ENCODE measurements at places on chromosomes 1 and 21. TPM values are rescaled to one million over a fixed set of nuclear protein-coding genes. Genes with fewer than 3 reads are reported as not detected.

Gene PTPN22
- 43.3 TPM for total RNA-seq

DNA sequence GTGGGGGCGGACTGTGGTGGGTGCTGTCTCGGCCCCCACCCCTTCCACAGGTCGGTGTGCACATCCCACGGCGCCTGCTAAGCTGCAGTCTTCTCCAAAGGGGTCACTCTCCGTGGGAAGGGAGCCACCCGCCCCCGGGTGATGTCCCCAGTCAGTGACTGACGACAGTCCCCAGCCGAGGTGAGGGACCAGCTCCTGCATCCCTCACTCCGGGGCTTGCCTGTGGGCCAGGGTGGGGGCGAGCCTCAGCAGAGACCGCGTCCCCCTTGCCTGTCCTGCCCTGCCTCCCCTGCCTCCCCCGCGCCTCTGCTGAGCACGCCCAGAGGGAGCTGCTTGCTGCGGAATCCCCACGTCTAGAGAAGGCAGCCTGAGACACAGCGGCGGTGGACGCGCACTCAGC lies 35.9 kb upstream of the PDE9A start:
- H3K4me3 ChIP-seq = no peak overlapping the region
- H3K36me3 ChIP-seq = no peaks in the 10 kb centered on the region

Gene ARHGAP30
- total RNA-seq = 59.6 TPM

DNA sequence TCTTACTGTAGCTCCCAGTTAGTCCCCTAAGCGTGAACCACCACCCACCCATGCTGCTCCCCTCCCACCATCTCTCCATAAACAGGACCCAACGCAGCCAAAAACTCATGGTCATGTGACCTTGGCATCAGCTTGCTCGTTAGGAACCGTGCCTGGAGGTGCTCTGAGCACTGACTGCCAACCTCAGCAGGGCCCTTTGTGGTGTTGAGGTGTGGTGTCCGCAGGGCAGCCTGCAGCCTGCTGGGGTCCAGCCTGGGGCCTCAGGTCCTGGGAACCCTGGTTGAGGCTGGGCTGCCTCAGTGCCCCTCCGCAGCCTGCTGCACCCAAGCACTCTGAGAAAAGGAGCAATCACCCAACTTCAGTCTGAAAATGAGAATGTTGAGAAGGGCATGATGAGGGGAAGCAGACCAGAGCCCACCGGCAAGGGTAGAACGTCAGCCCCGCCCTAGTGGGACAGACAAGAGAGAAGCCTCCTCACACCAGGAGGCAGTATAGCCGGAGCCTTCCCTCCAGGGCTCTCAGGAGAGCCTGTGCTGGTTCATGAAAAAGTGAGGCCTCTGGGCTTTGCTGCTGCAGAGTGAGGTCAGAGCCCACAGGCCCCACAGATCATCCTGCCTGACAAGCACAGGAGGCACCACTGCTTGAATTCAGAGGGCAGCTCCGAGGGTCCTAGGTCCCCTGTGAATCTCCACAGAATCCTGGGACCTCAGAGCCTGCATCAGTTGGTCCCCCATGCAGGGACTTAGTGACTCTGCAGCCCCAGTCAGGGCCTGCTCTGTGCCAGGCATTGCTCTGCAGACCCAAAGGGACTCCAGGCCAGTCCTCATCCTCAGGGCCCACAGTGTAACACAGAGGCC lies 4.9 kb upstream of the COL6A2 start:
- no peaks in the 10 kb centered on the region for H3K4me1 ChIP-seq
- no peak overlapping the region for H3K4me3 ChIP-seq
- no peak for DNase-seq
- no peak overlapping the region for H3K27ac ChIP-seq
- H3K27me3 ChIP-seq = no peaks in the 10 kb centered on the region

GRCh38 chr1:193421487-193421886 lies 235.1 kb upstream of the B3GALT2 start:
- H3K4me1 ChIP-seq = no peaks in the 10 kb centered on the region
- no peaks in the 10 kb centered on the region for H3K36me3 ChIP-seq
- no peak for DNase-seq
- H3K27me3 ChIP-seq = no peaks in the 10 kb centered on the region
- H3K27ac ChIP-seq = no peak overlapping the region

- no peaks in the 10 kb centered on the region for H3K27me3 ChIP-seq
- H3K36me3 ChIP-seq = peaks cover 23% of the 10 kb centered on the region
- H3K4me3 ChIP-seq = no peak overlapping the region
- no peak overlapping the region for H3K27ac ChIP-seq
Observed at GRCh38 chr1:21264898-21265297, 25.4 kb downstream of the ECE1 start.
